CD4-positive, alpha-beta T cell treated with Interleukin-4 for 1 hour (primary cell): ENCODE measurements at places on chromosomes 13 and 19.

DNA sequence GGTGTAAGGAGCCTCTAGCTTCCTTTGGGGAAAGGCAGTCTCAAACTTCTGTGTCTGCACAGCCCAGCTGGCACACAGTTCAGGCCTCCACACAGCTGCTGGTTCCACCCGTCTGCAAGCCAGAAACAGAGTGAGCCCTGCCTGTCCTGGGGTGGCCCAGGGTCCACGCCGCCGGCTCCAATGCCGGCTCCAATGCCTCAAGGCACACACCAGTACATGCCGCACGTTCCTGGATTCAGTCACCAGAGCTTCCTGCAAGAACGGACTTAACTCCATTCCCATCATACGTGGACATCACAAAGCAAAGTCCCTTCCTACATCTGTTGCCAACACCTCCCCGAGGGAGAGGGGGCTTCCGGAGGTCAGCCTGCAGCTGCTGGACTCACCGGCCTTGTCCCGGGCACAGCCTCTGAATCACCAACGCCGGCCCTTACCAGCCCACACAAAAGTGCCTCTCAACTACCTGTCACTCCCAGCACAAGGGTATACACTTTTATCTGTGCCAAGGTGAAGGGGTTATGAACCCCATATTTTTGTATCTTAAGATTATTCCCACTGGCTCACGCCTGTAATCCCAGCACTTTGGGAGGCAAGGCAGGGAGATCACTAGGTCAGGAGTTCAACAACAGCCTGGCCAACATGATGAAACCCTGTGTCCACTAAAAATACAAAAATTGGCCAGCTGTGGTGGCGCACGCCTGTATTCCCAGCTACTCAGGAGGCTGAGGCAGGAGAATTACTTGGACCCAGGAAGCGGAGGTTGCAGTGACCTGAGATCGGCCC lies 8.5 kb downstream of the SH3GL1 start:
- DNase-seq = no peak

- no peak for DNase-seq
Measured at GRCh38 chr19:35417713-35418534, 30.1 kb upstream of the FFAR2 start.

GRCh38 chr13:41696163-41697003 lies 239.0 kb downstream of the RGCC start:
- DNase-seq = no peak

DNA sequence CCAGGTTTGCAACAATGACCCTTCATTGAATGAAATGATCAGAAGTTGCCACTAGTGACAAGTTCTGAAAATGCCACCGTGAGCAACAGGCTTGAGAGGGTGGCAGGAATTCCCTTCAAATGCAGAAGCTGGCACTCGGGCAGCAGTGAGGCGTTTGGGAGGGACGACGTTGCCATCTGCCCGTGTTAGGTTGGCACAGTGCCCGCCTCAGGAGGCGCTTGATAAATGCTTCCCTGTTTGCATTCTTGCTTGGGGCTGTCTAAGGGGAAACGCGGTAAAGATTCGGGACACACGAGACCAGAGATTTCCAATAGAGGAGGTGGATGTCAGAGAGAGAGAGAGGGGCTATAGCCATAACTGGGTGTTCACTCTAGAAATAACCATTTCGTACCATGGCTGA lies 101.9 kb downstream of the TEX29 start:
- no peak for DNase-seq

- DNase-seq = peak; percentile 7
Measured at GRCh38 chr13:71867131-71867814, at the start of gene DACH1. Gene DACH1, minus strand, starts transcription at chr13:71867204.
